ENCODE measurements at places on chromosomes 13 and 19. TPM values are rescaled to one million over a fixed set of nuclear protein-coding genes. Genes with fewer than 3 reads are reported as not detected.

Gene TINCR
- total RNA-seq: 0.27 TPM

Gene KIR2DL4
- total RNA-seq: not detected

Gene THSD8
- 16.1 TPM for total RNA-seq

Gene KASH5
- not detected for total RNA-seq

Gene KLF1
- not detected for total RNA-seq

Gene EDNRB
- not detected for total RNA-seq

DNA sequence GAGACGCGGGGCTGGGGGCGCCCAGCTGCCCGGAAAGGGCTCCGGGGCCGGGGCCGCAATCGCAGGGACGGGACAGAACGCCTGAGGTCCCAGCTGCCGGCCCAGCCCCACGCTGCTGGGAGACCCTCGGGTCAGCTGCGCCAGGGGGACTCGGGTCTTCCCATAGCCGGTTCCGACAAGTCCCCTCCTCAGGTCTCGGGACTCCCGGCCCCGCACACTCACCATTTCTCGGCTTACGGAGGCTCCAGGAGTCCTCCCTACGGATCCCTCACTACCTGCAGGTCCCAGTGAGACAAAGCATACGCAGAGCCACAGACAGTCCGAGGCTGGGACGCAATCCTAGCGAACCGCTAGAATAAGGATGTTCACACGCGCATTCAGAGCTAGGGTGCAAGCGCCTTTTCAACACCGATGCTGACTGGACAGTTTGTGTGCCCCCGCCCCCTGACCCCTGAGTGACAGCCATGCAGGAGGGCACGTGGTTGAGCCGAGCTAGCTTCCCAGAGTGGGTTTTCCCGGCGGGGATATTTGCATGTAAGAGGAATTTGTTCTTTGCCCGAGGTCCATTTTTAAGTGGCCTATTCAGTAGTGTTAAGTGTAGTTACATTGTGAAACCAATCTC lies 13.6 kb downstream of the ZNF490 start:
- H3K27ac ChIP-seq: no peak overlapping the region
- no peak for DNase-seq
- H3K36me3 ChIP-seq: peaks cover 5% of the 10 kb centered on the region
- H3K4me1 ChIP-seq: no peaks in the 10 kb centered on the region
- no peak overlapping the region for H3K4me3 ChIP-seq

GRCh38 chr13:106464076-106464475 lies 71.4 kb downstream of the EFNB2 start:
- H3K4me1 ChIP-seq: no peaks in the 10 kb centered on the region
- no peak overlapping the region for H3K4me3 ChIP-seq
- H3K27me3 ChIP-seq: no peaks in the 10 kb centered on the region
- DNase-seq: no peak
- H3K27ac ChIP-seq: no peak overlapping the region

DNA sequence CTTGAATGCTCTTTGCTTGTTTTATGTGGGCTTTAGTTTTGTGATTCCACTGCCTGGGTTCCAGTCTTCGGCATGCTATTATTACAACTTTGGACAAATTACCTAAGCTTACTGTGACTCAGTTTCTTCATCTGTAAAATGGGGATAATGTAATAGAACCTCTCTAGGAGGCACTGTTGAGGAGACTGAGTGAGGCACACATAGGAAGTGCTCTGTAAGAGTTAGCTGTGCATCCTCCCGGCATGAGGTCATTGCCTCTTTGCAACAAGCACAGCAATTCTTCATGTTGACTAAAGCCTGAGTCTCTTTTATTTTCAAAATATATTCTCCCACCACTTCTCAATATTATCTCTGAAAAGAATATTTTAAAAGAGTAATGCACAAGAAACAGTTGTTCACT lies 227.4 kb downstream of the DLEU7 start:
- no peak for DNase-seq
- H3K27me3 ChIP-seq: no peaks in the 10 kb centered on the region
- no peaks in the 10 kb centered on the region for H3K36me3 ChIP-seq
- no peaks in the 10 kb centered on the region for H3K4me1 ChIP-seq
- no peak overlapping the region for H3K27ac ChIP-seq

DNA sequence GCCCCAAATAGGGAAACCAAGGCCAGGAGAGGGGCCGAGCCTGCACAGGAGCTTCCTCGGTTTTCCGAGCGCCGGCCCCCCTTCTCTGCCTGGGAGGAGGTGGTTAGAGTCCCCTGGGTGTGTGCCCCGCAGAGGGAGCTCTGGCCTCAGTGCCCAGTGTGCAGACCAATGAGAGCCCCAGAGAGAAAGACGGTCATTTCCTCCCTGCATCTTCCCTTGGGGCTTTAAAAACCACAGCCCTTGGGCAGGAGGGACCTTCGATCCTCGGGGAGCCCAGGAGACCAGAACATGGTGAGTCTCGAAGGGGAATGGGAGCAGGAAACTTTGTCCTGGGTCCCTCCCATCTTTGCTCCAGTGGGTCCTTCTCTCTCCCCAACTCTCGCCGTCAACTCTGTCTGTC lies at the start of gene C5AR1:
Gene C5AR1 (plus strand): TSS at position 254 of the 400 bp plus-strand sequence. CDS start 35 bp downstream, at position 289.
- H3K27ac ChIP-seq: no peak within 1 kb of the TSS
- H3K4me1 ChIP-seq: peaks cover 23% of the 10 kb centered on the region
- H3K27me3 ChIP-seq: peaks cover 13% of the 10 kb centered on the region
- no peak within 1 kb of the TSS for H3K4me3 ChIP-seq

DNA sequence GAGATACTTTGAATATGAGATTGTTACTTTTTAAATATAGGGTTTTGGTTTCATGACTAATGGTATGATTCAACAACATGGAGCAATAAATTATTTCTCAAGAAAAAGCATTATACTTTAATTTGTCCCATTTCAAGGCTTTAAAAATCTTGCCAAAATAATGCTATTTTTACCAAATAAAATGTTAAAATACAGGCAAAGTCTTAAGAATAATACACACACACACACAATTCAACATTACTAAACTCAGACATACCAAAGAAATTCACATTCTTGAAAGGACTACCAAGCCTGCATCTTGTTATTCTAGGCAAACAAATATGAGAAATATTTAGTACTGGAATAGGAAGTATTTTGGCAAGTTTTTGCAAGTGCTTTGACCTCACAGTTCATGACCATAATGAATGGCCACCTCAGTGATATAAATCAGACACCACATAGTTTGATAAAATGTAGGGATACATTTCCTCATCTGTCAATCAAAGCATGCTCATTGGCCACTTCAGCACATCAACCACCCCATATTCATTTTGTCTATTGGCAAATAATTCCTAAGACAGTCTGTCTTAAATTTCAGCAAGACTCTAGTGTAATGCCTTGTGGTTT lies 107.2 kb downstream of the NALCN start:
- H3K4me3 ChIP-seq: no peak overlapping the region
- no peaks in the 10 kb centered on the region for H3K4me1 ChIP-seq
- H3K36me3 ChIP-seq: no peaks in the 10 kb centered on the region

GRCh38 chr13:46655377-46656180 lies 102.6 kb downstream of the LRCH1 start:
- no peak for DNase-seq
- H3K27me3 ChIP-seq: no peaks in the 10 kb centered on the region
- peak overlapping the region; percentile 44 for H3K27ac ChIP-seq
- H3K4me1 ChIP-seq: peaks cover 6% of the 10 kb centered on the region

DNA sequence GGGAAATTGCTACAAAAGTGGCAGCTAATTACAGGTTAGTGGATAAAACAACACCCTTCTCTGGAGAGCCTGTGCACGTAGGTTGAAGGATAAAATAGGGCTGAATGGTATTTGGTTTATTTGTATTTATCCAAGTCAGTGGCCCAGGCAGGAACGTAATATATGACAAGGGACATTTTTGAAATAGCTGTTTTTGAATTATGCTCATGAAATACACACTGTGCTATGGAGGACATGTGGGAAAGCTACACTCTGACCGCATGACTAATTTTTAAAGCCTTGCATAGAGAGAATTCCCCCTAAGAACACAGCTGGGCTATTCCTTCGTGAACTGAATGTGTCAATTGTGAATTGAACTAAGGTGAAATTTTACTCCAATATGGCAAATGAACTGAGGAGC lies 292.1 kb upstream of the MAB21L1 start:
- H3K4me3 ChIP-seq: no peak overlapping the region
- no peak overlapping the region for H3K27ac ChIP-seq
- no peaks in the 10 kb centered on the region for H3K4me1 ChIP-seq
- H3K36me3 ChIP-seq: no peaks in the 10 kb centered on the region
- peaks cover 28% of the 10 kb centered on the region for H3K27me3 ChIP-seq

DNA sequence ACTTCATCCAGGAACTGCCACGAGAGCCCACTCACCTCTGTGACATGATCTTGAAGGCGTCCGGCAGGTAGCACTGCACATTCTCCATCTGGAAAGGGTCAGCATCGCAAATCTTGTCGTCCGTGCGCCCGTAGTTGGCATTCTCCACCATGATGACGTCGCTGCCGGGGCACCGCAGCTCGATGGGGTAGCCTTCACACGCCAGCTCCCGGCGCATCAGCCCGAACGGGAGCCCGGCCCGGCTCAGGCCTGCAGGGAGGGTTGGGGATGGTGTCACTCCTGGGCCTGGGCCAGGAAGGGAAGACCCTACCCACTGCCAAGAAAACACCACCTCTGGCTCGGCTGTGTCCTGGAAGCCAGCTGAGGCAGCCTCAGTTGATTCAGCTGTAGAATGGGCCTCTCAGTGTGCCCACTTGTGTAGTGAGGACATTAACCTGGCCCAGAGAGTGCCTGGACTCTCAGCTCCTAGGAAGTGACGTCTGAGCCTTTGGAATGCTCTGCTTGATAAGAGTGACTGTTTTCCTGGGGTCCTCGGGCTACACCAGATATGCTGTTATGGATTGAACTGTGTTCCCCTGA lies 28.4 kb downstream of the ADGRL1 start:
- H3K4me1 ChIP-seq: no peaks in the 10 kb centered on the region
- no peaks in the 10 kb centered on the region for H3K27me3 ChIP-seq
- no peak overlapping the region for H3K4me3 ChIP-seq
- no peak overlapping the region for H3K27ac ChIP-seq

DNA sequence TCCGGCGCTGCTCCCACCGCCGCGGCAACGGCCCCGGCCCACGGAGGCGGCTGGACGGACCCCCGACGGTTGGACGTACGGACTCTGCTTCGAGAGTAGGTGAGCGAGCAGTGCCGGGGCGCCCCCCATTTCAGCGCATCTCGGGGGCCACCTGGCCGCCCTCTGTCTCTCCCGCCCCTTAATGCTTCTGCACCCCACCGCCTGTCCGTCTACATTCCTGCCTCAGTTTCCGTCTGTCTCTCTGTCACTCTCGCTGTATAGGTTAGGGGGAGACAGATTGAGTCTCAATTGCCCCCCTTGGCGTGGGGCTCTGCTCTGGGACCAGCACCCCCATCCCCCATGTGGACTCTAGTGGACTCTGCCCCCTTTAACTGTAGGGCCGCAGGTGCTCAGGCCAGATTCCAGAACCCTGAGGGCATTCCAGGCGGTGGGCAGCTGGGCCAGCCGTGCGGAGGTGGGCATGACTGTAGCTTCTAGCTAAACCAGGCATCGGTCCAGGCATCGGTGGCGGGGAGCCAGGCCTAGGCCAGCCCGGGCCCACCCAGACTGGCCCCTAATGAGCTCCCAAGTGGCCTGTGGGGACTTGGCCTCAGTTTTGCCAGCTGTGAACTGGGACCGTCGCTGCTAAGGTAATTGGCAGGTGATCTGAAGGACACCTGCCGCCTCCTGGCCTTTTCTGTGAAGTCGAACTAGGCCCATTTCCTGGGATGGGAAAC lies 373 bp downstream of the TNFAIP8L1 start:
- H3K36me3 ChIP-seq: peaks cover 19% of the 10 kb centered on the region
- peak overlapping the region; percentile 79 for H3K4me3 ChIP-seq
- no peak for DNase-seq
- H3K4me1 ChIP-seq: peaks cover 8% of the 10 kb centered on the region
- peak overlapping the region; percentile 28 for H3K27ac ChIP-seq

- H3K27me3 ChIP-seq: peaks cover 19% of the 10 kb centered on the region
- no peak overlapping the region for H3K4me3 ChIP-seq
- H3K27ac ChIP-seq: no peak overlapping the region
Observed at GRCh38 chr19:58355908-58356765, 2.8 kb upstream of the A1BG start.

- H3K36me3 ChIP-seq: peaks cover 37% of the 10 kb centered on the region
- no peak overlapping the region for H3K27ac ChIP-seq
- no peaks in the 10 kb centered on the region for H3K27me3 ChIP-seq
- peaks cover 42% of the 10 kb centered on the region for H3K4me1 ChIP-seq
Observed at GRCh38 chr19:50963381-50963780, 6.0 kb downstream of the KLK6 start.

- no peak overlapping the region for H3K27ac ChIP-seq
- H3K4me3 ChIP-seq: no peak overlapping the region
- H3K36me3 ChIP-seq: no peaks in the 10 kb centered on the region
- no peaks in the 10 kb centered on the region for H3K4me1 ChIP-seq
- H3K27me3 ChIP-seq: no peaks in the 10 kb centered on the region
Observed at GRCh38 chr13:58313219-58313618, 681.7 kb downstream of the PCDH17 start.

GRCh38 chr13:51920786-51921185 lies 59.0 kb downstream of the CCDC70 start:
- H3K27ac ChIP-seq: no peak overlapping the region
- peaks cover 25% of the 10 kb centered on the region for H3K27me3 ChIP-seq
- no peak overlapping the region for H3K4me3 ChIP-seq
- H3K36me3 ChIP-seq: no peaks in the 10 kb centered on the region

DNA sequence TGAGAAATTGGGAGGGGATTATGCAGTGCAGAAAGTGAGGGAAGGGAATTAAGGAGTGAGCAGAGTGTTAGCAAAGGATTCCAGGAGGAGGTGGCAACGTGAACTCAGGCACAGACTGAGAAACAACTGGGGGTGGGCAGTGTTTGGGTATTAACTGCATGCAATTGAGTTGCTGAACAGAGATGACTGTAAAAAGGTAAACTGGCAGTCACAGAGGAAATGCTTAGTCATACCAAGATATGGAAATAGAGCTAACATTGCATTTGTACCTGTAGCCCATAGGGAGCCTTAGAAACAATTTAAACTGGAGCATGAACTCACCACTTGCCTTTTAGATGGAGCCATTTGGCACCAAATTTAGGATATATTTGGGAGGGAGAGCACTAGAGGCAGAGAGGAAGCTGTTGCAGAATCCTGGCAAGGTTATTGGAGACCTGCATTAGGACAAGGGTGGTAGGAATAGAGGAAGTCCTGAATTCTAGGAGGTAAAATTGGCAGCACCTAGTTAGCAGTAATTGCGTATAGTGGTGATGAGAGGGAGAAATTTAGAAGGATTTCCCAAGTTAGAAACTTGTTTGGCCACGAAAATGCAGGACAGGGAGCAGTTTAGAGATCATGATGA lies 100.6 kb upstream of the FRY start:
- no peak overlapping the region for H3K4me3 ChIP-seq
- H3K27ac ChIP-seq: no peak overlapping the region
- peaks cover 9% of the 10 kb centered on the region for H3K4me1 ChIP-seq
- no peaks in the 10 kb centered on the region for H3K27me3 ChIP-seq

DNA sequence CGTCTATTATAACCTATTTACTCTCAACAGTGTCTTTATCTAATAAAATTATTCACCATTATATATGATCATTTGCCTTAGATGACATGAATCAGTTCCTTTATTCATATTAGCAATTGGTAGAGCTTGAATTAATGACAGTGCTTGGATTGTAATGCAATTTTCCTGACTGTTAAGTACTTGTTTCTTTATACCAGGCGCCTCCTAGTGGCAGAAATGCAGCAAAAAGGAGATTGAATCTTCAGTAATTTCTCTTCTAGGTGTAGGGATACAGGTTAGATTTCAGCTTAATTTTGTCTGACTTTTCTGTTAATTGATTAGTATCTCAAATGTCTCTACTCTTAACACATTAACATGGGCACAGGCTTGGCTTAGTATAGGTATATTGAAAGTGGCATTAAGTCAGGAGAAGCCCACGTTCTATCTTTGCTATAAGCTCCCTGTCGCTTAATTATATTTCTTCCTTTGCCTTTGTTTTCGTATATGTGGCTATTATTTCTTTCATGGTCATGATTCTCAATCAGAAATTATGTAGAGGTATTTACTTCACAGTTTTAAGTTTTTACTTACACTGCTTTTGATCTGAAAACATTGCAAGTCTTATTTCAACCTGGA lies 9.1 kb upstream of the LHFPL6 start:
- no peak overlapping the region for H3K27ac ChIP-seq
- H3K4me1 ChIP-seq: no peaks in the 10 kb centered on the region
- DNase-seq: peak; percentile 57
- H3K36me3 ChIP-seq: no peaks in the 10 kb centered on the region
